Activated CD8-positive, alpha-beta T cell treated with anti-CD3 and anti-CD28 coated beads, Interleukin-2, amount 10 ng/mL, durations not matched to agents 7 days and 5 days (primary cell): ENCODE measurements at places on chromosomes 13 and 19. TPM values are rescaled to one million over a fixed set of nuclear protein-coding genes. Genes with fewer than 3 reads are reported as not detected.
A peak's percentile ranks its signal among the peaks of the same experiment; 100 is the strongest.

DNA sequence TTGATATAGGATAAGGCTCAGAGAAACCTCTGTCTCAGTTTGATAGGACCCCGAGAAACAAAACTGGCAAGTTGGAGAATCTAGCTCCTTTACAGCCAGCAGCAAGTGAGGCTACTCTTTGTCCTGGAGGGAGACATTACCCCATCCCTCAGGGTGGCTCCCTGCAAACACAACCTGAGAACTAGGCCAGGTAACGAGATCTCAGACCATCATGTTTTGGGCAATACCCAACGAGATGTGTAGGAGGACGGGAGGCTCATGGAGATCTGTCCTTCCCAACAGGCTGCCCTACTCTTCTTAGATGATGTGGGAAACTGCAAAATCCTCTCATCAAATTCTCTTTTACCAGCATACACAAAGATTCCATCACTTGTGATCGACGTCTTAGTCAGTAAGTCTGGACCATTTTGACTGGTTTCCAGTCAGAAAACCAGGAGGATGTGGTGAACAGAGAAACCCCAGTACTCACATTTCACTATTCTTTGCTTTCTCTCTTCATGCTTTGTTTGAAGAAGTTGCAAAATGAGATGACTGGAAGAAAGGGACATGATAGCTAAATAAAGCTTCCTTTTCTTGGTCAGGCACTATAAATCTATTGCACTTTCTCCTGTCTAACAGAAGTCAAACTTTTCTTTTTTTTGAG, 6.0 kb upstream of the CTU1 start:
- DNase-seq = peak; percentile 51

DNA sequence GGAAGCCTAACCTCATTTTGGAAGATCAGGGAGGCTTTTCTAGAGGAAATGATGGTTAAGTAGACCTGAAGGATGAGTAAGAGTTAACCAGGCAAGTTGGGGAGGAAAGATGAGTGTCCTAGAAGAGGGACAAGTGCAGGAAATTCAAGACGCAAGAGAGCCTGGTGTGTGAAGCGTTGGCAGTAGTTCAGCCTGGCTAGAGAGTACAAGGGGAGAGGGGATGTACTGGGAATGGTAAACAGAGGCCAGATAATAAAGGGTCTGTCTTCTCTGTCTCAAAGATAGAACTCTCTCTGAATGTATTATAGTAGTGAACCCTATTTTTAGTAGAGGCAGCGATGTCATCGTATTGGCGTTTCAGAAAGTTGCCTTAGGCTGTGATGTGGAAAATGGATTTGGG, 9.7 kb downstream of the DPY19L3 start:
- DNase-seq = no peak

DNA sequence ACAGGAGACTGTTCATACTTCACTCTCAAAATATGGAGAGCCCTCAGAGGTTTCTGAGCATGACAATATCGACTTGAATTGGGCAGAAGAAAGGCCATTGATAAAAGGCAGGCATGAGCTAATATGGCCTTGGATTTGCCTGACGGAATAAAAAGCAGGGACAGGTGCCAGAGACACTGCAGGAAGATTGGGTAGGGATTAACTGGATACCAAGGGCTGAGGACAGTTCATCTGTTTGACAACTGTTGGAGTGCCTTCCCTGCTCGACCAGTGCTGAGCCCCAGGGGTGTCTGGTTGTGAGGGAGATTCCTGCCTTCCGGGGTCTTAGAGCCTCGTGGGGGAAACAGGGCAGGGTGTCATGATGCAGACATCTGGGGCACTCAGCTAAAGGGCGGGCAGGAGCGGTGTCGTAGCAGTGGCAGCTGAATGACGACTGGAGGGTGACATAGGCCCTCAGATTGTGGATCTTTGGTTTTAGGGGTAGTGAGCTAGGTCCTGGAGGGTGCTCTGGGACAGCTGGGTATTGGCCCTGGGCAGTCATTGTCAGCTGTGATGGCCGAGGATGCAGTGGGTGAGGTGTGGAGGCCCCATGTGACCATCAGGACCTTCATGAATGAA, 12.3 kb downstream of the GATAD2A start:
- no peak for DNase-seq

The WASF3 gene
- total RNA-seq = not detected

The ZNF729 gene
- not detected for total RNA-seq

The ASF1B gene
- total RNA-seq = 131 TPM

- DNase-seq = peak; percentile 69
Measured at GRCh38 chr19:584240-585001, 5.3 kb upstream of the HCN2 start.

GRCh38 chr19:48290771-48291488, 21.0 kb downstream of the ZNF114 start:
- peak; percentile 66 for DNase-seq

GRCh38 chr19:5046339-5047039, 77.6 kb downstream of the KDM4B start:
- no peak for DNase-seq

DNA sequence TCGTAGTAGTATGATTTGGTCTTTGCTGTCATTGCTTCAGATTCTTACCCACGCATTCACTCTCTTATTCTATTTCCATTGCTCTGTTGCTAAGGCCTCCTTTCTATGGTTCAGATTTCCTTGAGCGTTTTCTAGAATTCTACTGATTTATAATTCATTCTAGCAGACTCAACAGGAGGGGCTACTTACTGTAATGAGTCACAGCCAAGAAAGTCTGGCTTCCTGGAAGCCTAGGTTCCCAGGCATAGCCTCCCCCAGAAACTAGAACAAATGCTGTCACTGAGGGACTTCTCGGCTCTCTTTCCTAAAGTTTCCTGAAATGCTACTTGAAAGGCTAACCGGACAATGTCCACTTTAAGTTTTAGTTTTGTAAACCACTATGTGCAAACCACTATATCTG, 47.7 kb upstream of the SPATA13 start:
- DNase-seq = no peak

GRCh38 chr13:111612886-111613285, 292.4 kb downstream of the TEX29 start:
- no peak for DNase-seq

The FAAP24 gene
- total RNA-seq = 8.8 TPM

The TEKTIP1 gene
- 9.4 TPM for total RNA-seq

The KCNJ14 gene
- total RNA-seq = 1.4 TPM

The LHB gene
- total RNA-seq = not detected

DNA sequence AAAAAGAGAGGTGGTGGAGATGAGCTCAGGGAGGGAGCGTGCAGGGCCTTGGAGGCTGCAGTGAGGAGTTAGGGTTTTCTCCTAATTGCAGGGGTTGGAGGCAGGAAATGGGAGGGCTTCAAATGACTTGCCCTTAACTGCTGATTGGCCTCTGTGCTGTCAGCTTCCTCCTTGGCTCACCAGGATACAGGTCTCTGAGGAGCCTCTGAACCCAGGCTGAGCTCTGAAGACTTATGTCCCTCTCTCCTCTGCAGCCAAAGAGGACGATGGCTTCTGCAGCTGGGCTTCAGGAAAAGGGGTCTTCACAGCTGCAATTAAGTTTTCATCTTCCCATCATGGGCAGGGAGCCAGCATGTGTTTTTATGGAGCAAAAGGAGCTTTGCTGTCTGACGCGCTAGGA, 6.7 kb upstream of the RANBP3 start:
- no peak for DNase-seq

- peak; percentile 79 for DNase-seq
Measured at GRCh38 chr19:13100031-13100588, 2.5 kb downstream of the LYL1 start.

DNA sequence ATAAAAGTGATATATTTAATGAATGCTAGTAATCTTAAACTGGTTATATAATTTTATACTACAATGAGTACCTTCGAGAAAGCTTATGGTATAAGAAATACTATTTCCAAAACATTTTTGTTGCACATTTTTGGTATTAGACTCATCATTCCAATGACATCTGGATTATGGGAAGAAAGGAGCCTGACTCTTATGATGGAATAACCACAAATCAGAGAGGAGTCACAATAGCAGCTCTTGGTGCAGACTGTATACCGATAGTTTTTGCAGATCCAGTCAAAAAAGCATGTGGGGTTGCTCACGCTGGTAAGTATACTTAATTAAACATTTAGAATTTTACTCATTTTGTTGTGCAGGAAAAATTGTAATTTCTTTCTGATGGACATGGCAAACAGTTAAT, 3.9 kb downstream of the LACC1 start:
- no peak for DNase-seq

The DACT3 gene
- total RNA-seq = 0.42 TPM

DNA sequence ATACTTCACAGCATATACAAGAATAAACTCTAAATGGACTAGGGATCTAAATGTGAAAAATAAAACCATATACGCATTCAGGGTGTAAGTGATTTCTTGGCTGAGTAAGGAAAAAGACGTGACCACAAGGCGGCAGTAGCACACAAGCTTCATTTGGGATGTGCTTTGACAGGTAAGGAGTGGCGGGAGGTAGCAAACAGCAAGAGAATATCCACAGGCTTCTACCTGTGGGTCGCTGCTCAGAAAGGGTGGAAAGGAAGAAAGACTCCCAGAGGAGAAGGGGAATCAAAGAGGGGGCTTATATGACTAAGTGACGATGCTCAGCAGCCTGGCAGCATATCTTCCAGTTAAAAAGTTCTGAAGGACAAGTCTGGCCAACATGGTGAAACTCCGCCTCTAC, 2.5 kb upstream of the ZNF121 start:
- DNase-seq = peak; percentile 86

The MLLT1 gene
- total RNA-seq = 48.7 TPM

DNA sequence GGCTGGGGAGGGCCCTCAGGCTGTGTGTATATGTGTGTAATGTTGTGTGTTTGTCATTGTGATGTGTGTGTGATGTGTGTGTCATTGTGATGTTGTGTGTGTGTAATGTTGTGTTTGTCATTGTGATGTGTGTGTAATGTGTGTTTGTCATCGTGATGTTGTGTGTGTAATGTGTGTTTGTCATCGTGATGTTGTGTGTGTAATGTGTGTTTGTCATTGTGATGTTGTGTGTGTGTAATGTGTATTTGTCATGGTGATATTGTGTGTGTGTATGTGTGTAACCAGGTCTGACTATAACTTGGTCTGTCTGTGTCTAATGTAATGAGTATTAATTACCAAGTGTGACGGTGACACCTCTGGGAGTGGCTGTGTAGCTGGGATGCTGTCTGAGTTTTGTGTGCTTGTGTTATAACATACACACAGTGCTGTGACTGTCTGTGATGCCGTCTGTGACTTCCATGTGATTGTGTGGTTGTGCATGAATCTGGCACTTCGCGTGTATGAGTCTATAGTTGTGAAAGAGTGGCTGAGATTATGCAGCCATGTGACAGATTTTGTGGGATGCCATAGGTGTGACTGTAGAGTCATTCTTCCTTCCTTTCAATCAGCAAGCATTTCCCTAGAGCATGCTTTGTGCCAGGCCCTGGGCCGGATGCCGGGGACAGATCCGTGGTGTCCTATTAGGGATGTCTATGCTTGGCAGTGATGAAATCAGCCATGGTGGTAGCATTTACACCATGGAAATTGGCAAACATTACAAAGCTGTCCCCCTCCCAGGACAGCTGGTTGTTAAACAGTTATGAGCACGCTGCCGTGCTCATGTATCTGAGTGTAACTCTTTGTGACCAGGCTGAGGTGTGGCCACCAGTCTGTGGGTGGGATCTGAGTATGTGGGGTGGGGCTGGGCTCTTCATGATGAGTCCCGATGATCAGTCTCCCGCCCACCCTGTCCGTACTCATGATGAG, 6.4 kb downstream of the TNFSF14 start:
- no peak for DNase-seq

DNA sequence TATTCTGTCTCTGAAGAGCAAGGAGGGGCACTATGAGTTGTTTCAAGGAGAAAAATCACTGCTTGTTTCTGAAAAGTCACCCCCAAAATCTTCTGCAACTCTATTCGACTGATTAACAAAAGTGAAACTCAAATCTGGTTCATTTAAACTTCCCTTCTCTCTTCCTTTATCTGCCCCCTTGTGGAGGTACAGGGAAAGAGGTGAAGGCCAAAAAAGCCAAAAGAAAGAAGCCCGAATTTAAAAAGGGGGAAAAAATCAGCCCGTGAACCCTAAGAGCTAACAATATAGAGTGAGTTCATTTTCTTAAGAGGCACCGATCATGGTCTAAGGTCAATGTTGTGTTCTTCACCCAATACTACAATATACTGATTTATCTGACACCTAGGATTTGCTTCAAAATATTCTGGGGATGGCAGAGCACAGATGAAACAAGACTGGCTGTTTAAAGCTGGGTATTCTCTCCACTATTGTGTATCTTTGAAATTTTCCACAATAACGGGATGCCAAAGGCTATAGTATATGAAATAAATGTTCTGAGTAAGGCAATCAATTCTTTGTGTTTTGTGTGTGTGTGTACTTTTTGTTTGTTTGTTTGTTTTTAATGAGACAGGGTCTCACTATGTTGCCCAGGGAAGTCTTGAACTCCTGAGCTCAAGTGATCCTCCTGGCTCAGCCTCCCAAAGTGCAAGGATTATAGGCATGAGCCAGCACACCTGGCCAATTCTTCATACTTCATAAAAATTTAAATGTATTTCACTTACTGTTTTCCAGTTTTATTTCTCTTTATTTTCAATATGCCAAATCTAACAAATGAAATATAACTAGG, 55.0 kb upstream of the EEF1AKMT1 start:
- peak; percentile 62 for DNase-seq

DNA sequence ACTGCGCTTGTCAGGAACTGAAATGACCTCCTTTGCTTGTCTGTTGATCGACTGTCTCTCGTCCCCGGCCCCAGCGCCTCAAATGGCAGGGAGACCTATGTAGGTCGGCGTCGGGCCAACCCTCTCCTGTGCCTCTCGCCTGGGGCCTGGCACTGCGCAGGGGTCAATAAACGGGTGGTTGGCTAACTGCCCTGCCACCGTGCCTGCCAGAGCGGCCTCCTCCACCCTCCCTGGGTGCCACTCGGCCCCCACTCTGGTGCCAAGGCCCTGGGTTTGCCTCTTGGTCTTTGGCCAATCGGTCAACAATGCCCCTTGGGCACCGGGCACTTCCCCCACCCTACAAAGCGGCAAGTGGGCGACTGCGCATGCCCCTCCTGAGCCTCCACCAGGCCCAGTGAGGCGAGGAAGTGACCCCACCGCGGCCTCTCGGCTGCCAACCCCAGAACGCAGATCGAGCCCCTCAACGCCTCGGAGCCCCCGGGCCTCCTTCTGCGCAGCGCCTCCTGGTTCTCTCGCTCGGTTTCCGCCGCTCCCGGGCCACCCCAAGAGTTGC, 1.1 kb downstream of the KEAP1 start:
- DNase-seq = peak; percentile 53

DNA sequence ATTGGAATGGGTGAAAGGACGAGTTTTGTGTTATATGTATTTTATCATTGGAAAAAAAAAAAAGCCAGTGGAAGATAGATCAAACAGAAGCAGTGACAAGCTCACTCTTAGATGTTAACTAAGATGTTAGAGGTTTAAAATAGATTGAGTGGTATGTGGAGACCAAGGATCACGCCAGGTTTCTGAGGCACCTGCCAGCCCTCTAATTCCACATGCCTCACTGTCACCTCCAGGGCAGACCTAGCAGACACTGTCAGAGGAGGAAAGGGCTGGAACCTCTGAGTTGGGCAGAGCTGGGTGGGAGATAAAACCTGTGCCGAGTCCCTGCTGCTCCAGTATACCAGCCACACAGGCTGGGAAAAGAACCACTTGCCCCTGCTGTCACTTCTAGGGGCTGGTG, 57.5 kb upstream of the SIAH3 start:
- no peak for DNase-seq

DNA sequence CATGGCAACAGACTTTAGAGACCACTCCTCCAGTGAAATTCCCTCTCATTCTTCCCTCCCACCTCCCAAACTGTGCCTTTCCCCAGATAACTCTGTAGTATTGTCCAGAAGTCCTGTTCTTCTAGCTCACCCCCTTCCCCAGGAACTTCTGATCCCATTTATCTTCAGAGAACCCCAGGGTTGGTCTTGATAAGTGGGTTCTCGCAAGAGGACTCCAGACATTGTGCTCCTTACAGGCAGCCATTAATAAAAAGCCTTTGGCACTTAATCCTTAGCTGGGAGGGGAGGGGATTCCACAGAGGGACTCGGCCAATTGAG, 1.9 kb downstream of the LTBP4 start:
- DNase-seq = no peak

The TRIM13 gene
- 11.8 TPM for total RNA-seq
